Dorsolateral prefrontal cortex (tissue), 122 donors: ENCODE measurements at places on chromosomes 7 and 10.

GRCh38 chr10:83886871-83887270, 252.4 kb upstream of the GHITM start:
- DNase-seq: no peak

DNA sequence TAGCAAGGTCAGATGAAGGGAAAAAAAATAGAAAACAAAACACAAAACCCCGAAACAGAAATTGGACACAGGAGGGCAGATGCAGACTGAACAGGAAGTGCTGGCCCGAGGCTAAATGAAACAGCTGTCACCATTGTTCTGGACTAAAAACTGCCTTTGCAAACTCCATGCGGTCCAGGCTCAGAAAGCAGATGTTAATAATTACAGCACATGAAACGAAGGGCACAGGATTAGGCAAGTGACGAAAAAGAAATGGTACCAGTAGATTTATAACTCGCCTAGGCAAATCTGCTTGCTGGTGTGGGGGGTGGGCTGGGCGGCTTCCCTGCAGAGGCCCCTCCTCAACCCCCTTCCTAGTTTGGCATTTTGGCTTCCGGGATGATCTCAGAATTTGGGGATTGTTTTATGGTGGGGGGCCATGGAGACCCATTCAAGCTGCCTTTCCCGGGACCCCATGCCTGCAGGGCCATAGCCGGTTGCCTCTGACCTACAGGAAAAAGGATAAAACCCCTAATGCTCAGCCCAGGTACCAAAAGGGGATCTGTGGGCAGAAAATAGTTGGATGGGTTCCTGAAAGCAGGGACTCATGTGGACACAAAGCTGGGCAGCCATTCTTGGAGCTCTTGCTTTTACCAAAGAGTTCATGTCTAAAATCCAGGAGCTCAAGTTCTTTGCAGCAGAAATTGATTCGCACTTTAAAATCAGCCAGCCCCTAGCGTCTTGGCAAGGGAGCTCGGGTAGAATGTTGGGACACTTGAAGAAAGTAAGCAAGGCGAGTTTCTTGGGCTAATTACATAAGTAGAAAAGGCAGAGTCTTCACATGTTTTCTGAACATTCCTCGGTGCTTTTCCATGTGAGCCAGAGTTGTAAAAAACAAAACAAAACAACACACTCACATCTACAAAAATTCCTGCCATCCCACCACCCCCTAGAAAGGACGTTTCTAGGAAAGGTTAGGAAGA, 39.0 kb upstream of the EMX2 start:
- no peak for DNase-seq

DNA sequence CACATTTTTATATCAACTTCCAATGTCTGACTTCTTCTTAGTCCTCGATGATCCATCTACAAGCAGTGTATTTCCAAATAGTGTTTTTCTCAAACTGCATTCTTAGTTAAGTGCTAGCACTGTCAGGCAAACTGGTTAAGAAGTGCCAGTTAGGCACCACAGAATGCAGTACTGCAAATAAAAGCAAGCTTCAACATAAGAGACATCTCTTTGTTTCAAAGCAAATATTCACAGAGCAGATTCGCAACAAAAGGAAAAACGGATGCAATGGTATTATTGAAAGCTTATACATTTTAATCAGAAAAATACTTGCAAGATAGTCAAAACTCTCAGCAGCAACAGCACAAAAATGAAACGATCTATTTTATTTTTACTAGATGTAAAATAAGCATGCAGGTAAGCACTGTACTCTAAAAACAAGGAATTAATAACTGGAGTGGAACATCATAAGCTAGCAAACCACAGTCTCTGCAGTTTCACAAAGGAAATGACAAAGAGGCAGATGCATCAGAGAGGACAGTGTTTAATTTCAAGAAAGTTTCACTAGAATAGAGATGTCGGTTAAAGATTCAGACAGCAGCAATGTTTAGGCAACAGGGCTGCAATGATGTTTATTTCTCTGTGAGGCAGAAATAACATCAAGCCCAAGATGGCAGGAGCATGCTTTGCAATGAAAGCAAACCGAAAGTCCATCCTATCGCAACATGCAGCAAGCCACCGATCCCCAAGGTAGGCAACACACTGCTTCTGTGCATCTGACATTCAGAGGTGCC, 82.0 kb downstream of the FGFR2 start:
- DNase-seq: no peak

- no peak for DNase-seq
These were observed 182.8 kb upstream of the CDC14C start for GRCh38 chr7:48741545-48741944.

- no peak for DNase-seq
These were observed 138.1 kb upstream of the BET1 start for GRCh38 chr7:94142281-94142680.

DNA sequence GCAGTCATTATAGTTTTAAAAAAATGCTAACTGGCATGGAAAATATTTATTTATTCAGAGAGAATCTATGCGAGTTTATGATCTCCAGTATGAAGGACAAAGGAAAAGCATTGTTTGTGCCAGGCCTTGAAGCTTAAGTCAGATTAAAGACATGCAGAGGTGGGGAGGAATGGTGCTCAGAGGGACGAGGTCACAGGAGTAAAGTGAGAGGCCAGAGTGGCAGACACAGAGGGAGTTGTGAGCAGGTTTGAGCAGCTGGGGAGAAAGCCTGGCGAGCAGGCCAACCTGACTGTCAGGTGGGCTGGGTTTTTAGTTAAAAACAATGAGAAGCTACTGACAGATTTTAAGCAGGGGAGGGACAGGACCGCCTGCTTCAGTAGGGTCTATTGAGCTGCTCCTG, 6.8 kb upstream of the CCNY start:
- no peak for DNase-seq

- DNase-seq: no peak
These were observed 139.7 kb downstream of the TMEM26 start for GRCh38 chr10:61313460-61313859.

DNA sequence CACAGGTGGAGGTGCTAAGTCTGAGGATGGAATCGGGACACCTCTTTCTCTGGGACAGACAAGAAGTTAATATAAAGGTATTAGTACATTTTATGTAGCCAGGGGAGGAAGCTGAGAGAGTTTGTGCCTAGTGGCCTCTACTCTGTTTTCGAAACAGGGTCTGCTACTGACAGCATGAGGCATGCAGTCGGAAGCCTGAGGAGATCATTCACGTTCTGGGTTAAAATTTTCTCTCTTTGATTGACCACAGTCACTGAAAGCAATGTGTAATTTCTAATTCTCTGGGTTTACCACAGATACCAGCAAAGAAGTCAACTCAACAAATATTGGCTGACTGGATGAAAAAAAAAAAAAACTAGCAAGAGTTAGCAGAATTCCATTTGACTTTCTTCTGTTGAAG, 53.3 kb upstream of the KCTD7 start:
- DNase-seq: no peak

DNA sequence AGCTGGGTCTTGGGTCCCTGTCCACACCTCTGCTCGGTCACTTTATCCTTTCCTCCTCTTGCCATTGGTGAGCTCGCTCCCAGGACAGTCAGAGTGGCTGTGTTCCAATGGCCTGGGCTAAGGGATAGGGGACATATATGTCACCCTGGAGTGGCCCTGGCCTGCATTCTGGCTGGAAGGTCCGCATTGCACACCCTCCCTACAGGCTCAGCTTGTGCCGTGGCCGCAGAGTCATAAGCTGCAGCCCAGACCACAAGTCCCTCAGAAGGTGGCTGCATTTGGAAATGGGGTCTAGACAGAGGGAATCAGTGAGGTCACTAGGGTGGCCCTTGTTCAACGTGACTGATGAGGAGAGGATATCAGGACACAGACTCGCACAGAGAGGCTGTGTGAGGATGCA, 363.8 kb upstream of the SHH start:
- DNase-seq: no peak

GRCh38 chr10:77907462-77907861, 19.1 kb downstream of the DLG5 start:
- DNase-seq: no peak

DNA sequence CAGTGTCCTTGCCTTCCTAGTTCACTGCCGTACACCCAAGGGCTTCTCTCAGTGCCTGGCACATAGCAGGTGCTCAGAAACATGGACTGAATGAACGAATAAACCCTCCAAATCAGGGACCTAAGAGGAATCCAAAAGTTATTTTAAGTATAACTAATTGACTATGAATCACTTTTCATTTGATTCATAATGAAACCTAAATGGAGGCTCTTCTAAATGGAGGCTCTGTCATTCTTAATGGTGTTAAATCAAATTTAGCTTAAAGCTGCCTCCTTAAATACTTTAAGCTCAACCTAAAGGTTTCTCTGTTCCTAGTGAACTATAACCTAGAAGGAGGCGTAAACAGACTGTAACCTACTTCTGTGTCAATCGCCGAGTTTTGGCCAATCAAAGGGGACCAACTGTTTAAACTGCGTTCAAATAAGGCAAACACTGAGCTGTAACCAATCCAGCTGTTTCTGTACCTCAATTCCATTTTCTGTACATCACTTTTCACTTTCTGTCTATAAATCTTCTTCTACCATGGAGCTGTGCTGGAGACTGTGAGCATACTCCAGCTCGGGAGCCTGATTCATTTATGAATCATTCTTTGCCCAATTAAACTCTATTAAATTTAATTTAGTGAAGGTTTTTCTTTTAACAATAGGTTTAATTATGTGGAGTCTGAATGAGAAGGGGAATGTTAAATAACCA, 11.0 kb downstream of the PYROXD2 start:
- DNase-seq: no peak

GRCh38 chr7:12638851-12639456, 48.5 kb upstream of the ARL4A start:
- DNase-seq: no peak

- no peak for DNase-seq
These were observed 260.3 kb upstream of the TCERG1L start for GRCh38 chr10:131571865-131572264.

DNA sequence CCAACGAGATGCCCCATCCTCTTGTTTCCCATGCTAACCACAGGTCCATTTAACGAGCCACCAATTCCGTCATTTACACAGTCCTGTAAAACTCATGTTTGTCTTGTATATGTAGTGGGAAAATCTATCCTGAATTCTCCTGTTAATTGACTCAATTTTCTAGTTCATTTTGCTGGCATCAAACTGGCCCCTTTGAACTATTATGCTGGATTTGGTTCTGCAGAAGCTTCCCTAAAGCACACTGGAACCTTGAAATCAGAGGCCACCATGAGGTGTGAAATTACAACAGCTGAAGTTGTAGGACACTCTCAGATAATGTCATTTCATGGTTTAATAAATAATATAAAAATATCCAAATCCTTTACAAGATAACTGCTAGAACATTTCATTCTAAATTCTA, 129.8 kb upstream of the AKR1E2 start:
- no peak for DNase-seq

DNA sequence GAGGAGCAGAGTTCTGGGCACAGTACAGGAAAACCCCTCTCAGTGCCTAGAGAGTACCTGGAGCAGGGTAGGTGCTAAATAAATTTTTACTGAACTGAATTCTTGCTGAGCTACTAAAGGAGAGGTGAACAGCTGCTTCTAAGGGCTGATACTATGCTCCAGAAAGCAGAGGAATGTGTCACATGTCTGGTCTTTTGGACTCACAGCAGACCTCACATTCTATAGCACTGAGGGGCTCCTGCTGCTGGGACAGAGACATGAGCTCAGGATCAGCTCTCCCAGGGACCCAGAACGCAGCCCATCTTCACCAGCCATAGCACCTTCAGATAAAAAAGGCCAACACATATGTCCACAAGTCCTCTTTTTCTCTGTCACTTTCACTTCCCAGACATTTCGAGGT, 133.0 kb upstream of the KLF14 start:
- no peak for DNase-seq
